ENCODE measurements at places on chromosomes 1 and 21.

DNA sequence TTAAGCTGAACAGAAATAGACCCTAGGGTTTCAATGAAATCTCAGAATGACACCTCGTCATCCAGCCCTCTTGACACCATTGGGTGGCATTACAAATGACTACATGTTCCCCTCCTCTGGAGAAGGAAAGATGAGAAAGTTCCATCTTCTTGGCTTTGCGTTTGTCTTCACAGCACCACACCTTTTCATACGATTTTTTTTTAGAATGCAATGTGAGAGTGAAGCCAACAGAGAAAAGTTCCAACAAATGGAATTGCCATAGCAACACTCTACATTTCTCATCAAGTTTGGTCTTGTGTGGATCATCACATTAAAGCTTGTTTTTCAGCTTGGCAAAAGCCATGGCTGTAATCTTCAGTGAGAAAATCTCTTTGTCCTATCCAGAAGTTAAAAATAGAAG lies 183.4 kb upstream of the SNX7 start:
- no peak for DNase-seq

DNA sequence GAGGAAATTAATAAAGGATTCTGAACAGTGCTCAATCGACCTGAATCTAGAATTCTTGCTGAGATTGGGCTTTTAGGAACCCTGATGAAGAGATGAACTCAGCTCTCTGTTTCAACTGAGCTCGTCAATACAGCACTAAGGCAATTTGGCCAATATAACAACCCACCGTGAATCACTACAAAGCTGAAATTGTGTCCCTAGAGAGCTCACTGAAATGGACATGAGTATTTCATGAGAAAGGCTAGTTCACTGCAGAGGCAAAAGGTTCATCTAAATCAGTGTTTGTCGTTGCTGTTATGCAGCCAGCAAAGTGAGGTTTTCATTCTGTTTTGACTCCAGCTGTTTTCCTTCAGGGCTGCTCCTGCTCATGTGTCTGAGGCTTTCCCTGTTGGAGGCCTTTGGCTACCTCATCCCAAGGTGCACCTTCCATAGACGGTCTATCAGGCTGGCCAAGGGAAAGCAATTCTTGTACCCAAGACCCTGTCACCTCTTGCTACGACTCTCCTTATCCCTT lies 83.5 kb downstream of the URB2 start:
- DNase-seq, result no peak

DNA sequence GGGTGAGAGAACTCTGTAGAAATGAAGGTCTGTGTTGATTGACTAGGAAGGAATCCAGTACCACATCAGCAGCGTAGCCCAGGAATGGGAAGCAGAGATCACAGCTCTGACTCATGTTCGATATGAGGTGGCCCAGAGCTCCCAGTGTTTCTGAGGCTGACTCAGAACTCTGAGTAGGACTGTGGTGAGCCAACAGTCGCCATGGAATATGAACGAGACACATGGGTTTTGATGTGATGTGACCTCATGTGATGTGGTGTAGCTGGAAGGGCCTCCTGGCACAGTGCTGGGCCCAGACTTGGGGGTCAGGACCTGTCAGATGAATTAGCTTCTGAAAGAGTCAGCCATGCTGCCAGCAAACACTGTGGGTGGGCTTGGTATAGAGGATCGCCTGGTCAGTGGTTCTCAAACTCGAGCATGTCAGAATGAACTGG lies 237.0 kb downstream of the MRPL39 start:
- no peak for DNase-seq

- DNase-seq, result no peak
These were observed 332.1 kb downstream of the RRAGC start for GRCh38 chr1:38527373-38527966.

GRCh38 chr1:117658676-117659075 lies 52.8 kb downstream of the TENT5C start:
- DNase-seq, result peak; percentile 92

All from spleen (tissue), 13 donors.